T-helper 1 cell (primary cell): ENCODE measurements at places on chromosomes 2 and 18.

- no peak for DNase-seq
These were observed 45.3 kb downstream of the BIN1 start for GRCh38 chr2:127061375-127062273.

DNA sequence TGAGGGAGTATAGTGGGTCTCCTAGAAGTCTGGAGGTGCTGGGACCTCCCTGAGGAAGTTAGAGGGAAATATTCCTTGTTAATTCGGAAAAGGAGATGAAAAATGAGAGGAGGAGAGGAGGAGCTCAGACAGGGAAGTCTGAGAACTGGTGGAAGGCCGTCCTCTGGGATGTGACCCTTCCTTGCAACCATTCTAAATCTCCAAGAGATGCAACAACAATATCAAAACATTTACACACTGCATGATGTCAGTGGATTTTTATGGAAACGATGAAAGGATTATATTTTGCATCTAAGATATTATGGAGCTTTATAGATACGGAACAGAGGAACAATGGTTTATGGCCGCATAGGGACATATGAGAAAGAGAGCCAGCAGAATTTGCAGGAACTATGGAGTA is 49.8 kb upstream of the COBLL1 start:
- DNase-seq = no peak

DNA sequence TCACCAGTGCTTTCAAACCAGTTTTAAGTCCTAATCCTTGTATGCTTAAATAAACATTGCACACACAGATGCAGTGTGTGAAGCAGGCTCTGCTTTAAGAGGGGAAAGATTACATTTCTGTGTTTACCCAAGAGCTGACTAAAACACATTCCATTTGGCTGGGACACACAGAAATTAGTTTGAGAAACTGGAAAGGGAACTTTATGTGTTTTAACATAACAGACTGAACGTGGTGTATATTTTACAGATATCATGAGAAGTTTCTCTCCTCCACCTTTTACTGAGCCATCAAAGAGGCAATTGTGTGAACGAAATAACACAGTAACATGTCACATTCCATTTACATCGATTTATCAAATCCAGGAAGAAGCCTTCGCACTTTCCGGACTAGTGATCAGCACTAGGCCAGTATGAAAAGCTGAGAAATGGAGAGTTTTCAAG is 121.8 kb downstream of the MAIP1 start:
- DNase-seq = no peak

GRCh38 chr2:72415781-72416475 is 268.3 kb upstream of the CYP26B1 start:
- no peak for DNase-seq

DNA sequence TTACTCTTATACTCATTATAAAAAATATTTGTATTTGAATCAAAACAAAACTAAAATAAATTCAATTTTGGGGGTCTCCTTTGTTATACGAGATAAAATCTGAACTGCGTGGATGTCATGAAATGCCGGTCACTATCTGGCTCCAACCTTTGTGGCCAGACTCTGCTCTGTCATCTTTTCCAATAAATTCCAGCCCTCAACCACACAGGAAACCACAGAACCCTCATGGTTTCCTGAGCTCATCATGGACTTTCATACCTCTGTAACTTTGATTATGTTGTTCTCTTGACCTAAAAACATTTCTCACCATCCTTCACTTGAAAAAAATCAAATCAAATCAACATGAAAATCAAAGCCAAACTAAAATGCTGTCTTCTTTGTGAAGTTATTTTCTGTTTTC is 724.7 kb downstream of the METTL4 start:
- DNase-seq = no peak

- DNase-seq = no peak
These were observed 487.4 kb downstream of the EIPR1 start for GRCh38 chr2:2890246-2890645.

DNA sequence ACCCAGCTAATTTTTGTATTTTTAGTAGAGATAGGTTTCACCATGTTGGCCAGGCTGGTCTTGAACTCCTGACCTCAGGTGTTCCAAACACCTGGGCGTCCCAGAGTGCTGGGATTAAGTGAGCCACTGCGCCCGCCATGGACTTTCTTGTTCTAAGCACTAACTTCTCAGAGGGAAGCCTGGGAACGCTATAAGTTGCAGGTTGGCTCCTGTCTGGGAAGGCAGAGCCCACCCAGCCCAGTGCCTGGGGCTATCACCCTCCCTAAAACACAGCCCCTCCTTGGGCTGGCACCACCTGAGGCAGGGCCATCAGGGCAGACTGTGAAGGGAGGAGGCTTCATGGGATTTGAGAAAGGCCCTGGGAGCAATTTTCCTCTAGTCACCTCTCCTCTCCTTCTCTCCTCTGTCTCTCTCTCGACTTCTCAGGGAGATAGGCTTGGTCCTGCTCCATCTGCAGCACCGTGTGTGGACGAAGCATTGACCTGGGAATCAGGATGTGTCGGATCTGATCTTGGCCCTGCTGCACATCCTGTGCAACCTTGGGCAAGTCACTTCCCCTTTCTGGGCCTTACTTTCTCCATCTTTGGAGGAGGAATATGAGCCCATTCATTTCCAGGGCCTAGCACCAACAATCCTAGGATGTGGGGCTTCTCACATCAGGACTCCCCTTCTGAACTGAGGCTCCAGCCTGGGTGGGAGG is 10.9 kb downstream of the PSD4 start:
- DNase-seq = no peak

GRCh38 chr2:36456227-36457175 is 100.9 kb downstream of the CRIM1 start:
- DNase-seq = no peak

GRCh38 chr2:203583084-203583695 is 48.1 kb upstream of the RAPH1 start:
- no peak for DNase-seq

GRCh38 chr2:16240402-16240801 is 300.1 kb downstream of the MYCN start:
- no peak for DNase-seq

DNA sequence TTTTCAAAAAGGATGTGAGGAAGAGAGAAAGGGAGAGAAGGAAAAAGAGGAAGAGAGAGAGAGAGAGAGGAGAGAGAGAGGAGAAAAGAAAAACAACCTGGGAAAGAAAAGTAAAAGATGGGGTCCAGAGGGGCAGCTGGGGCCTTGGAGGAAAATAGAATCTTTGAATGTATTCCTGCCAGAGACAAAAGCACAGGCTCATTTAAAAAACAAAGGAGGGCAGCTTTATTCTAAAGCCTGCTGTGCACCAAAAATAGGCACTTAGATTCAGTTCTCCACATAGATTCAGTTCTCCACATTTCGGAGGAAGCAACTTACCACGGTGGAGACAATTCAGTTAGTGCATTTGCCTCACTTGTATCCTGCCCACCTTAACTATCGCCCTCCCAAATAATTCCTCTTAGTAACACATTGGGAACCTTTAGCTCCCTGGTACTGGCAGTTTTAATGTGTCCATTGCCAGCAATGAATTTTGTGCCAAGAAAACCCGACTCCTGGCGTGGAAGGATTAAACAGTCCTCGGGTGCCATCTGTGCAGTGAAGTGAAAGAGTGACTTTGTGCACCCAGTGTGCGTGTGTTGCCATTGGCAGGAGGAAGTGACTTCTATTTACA is 71.3 kb downstream of the DPP4 start:
- no peak for DNase-seq

DNA sequence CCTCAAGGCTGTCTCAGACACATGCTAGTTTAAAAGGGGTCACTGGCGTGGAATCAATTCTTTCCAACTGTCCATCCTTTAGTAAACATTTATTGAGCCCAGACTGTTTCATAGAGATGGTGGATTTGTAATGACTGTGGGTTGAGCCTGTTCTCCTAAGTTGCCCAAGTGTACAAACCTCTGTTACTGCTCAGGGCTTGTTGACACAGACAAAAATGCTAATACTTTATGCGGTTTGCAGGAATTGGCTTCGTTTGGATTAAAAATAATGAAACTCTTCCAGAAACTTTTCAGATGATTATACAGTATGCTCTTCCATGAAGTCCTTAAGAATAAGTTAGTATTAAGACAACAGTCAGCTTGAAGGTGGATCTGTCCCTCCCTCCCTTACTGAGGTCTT is 83.6 kb upstream of the MGAT5 start:
- DNase-seq = no peak

DNA sequence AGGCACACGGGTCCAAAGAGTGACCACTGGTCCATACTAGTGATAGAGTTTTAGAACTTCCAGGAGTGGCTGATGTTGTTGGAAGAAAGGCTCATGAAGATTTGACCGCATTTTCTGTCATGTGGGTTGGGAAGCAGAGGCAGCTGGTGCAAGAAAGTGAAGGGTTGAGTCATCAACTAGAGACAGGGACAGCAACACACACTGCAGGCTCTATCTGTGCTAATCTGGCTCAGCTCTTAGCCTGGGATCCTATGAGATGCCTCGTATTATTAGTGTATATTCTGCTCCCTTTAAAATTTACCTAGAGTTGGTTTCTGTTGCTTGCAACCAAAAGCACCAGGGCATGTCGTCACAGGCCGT is 2.5 kb upstream of the SH3RF3 start:
- DNase-seq = no peak

DNA sequence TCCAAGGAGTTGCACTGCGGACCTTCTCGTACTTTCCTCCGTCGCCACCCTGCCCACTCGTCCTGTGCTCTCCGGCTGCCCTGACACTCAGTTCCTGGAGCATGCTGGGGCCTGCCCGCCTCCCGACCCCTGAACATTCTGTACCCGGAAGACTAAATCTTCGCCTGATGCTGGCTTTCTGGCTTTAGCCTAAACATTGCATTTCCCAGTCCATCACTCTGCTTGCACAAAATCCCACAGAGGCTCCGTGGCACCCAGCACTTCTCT is 550 bp upstream of the SFXN5 start:
- DNase-seq = no peak

GRCh38 chr2:236728916-236729670 is 159.5 kb downstream of the ACKR3 start:
- no peak for DNase-seq

- no peak for DNase-seq
These were observed 48.7 kb downstream of the FBXO48 start for GRCh38 chr2:68418419-68418818.

DNA sequence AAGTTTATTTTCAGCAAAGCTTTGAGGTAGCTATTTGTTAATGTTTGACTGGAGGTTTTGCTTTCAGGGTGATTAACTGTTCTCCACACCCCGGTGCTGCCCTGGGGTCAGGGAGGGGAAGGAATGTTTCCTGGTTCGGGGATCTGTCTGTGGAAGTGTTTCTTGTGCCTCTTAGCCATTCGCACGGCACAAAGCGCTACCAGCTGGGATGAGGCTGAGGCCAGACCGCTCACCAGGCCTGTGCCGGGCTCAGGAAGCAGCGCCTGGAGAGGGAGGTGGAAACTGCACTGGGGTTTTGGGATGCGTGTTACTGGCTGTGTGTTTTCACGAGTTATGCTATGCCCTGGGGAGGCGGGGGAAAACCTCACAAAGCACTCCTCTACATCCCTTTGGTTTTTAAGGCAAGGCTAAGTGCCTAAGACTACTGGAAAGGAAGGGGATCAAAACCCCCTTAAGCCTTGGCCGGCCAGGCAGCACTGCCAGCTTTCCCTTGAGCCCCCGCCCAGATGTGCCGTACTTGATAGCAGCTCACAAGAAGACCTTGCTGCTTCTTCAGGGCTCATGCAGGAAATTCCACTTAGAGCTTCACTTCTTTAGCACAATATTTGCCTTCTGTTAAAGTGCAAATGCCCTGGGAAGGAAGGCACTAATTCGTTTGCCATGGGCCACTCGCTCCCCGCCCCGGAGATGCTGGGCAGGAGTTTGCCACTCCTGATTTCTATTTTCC is 65.7 kb upstream of the CNGA3 start:
- no peak for DNase-seq

GRCh38 chr2:173161040-173161439 is 85.4 kb downstream of the MAP3K20 start:
- DNase-seq = no peak

- DNase-seq = no peak
These were observed 136.6 kb upstream of the ALKAL2 start for GRCh38 chr2:424306-425171.

DNA sequence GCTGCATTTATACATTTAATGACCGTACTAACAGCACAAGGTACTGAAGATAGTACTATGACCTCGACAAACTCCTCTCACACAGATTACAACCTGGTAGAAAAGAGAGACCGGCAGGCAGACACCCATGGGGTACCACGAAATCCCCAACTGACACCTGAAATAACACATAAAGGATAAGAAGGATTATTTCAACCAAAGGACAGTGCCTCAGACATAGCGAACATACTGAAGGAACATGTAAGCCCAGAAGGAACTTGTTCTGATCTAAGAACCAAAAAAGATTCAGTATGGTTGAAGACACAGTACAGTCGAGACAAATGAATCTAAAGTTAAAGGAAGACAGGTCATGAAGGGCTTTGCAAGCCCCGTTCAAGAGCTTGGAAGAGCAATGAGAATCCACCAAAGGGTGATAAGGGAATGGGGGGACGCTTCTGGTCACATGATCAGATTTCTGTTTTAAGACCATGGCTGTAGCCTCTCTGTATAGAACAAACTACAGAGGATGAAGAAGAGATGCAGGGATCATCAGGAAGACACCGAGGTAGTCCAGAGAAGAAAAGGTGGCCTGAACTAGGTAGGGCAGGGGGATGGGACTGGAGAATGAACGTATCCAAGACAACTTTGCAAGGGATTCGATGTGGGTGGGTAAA is 902 bp downstream of the MCFD2 start:
- DNase-seq = no peak
